Stimulated activated CD8-positive, alpha-beta memory T cell treated with anti-CD3 and anti-CD28 coated beads, Interleukin-15, amount 100 ng/mL, for 1 hour (primary cell): ENCODE measurements at places on chromosomes 3 and 15.

GRCh38 chr3:48352546-48352945, 19.1 kb upstream of the SPINK8 start:
- no peak for DNase-seq

GRCh38 chr15:72998681-72999466, 53.4 kb upstream of the NEO1 start:
- no peak for DNase-seq

DNA sequence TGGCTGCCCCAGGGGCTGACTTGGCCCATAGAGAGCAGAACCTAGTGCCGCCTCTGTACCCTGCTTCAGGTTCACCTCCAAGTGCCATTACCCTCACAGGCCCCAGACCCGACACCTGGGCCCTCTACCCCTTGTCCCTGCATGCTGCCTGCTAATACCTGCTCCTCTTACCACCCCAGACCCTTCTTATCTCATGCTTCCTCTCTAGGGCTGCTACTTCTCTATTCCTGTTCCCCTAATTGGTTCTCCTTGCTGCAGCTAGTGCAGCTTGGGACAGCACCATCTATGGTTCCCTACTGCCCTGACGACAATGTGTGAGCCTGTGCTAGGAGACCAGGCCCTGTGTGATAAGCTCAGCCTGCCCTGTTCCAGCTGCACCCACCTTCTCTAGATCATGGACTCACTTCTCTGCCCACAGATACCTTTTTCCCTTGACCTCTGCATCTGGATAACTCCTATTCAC, 15.3 kb downstream of the HDAC11 start:
- no peak for DNase-seq

GRCh38 chr15:84785053-84785452, 32.1 kb upstream of the ALPK3 start:
- DNase-seq = no peak

GRCh38 chr3:169117264-169117663, 546.2 kb downstream of the MECOM start:
- DNase-seq = no peak

GRCh38 chr3:127226457-127226856, 33.5 kb downstream of the PRR23E start:
- no peak for DNase-seq

DNA sequence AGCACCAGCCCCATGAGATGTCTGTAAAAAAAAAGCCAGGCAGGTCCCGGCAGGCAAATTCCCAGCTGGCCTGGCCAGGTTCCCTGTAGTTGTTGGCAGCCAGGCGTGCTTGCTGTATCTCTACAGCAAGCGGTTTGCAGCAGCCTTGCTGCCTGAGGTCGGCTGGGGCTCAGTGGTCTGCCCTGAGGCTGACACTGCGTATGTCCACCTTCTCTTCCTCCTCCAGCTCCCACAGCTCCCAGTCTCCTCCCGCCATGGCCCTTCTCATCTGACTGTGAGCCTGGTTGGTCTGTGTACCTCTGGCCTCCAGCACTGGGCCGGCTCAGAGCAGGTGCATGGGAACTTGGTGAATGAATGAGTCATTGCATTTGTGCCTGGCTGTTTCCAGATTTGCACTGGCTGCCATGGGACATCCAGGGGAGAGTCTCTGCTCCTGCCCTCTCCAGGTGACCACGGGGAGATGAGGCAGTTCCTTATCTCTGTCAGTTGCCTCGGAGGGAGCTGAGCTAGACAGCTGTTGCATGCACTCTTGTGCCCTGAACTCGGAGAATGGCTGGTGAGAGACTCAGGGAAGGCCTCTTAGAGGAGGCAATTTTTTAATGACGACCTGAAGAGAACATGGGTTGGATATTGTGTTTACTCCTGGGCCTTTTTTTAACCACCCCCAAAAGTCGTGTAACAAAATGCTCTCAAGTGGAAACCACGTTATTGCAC, 43.0 kb downstream of the SPSB4 start:
- no peak for DNase-seq

DNA sequence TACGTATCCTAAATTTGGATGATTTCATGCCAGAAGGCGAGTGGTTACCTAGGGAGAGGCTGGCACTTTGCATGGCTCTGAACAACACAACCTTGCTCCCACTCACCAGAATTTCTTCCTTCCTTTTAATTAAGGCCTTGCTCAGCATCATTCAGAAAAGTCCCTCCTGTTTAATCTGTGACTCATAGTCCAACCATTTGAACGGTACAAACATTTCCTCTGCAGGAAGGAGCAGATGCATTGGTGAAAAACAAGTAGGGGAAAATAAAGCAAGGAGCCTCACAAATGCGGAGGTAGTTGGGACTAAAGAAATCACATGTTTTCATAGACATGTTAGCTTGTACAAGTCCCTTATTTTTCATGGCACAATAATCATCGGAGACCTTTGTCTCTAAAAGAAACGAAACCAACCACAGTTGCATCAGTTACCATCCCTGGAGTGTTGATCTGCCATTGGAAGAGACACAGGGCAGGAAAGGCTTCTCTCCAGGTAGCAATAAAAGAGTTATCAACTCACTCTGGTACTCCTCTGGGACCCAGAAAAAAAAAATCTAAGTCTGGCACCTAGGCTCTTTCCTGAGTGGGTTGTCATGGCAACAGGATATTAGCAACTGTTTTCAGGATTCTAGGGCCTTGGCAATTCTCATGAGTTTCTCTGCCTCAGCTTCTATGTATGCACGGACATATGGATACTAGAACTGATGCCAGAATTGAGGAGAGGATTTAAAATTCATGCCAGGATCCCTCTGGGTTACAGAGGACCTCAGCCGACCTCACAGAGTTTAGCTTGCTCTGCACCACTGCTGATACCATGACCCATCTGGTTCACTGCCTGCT, 255.4 kb upstream of the ARPP21 start:
- DNase-seq = no peak

- DNase-seq = no peak
Observed at GRCh38 chr3:128648402-128648801, 2.2 kb downstream of the RPN1 start.

- no peak for DNase-seq
Observed at GRCh38 chr3:85586018-85586417, 627.2 kb downstream of the CADM2 start.

DNA sequence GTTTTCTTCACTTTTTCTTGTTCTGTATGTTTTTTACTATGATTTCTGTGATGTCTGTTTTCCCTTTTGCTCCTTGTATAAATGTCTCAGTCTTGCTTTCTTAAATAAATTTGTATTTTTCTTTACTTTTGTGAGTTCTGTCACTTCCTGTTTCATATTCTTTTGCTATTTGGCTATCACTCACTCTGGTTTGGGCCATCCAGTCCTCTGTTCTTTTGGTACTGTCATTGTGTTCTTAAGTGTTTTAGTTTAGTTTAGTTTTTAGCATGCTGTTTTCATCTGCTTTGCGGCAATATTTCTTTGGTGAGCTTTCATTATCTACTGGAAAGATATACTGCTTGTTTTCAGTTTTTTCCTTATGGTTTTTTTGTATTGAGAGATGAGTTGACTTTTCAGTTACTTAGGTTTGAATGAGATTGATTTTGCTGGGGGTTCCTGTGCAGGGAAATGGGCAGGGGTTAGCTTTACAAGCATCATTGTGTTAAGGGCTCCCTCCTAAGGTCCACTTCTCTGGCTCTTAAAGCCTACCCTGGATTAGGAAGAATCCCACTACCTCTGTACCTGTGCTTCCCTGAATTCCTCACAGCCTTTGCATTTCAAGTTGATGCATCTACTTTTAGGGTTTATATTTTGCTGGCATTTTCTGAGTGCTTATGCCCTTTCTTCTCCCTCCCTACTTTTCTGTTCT, 35.1 kb downstream of the PDCD6IP start:
- DNase-seq = no peak

DNA sequence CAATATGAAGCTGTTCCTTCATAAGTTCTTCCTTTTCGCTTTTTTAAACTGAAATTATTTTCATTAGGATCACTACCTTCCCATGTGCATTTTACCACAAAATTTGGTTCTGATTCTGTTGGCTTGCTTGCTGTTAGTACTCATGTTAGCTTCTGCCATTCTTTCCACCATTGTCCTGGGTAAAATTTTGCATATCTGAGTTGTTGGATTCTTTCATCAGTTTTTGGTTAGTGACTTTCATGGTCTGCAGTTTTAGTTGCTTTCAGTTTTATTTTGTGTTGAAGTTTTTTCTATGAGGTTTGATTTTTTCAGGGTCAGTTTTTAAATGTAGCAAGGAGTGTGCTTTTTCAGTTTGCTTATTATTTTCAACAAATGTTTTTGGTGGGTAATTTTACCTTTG, 71.9 kb downstream of the SMAD3 start:
- no peak for DNase-seq

GRCh38 chr3:119530456-119530855, 29.0 kb downstream of the CD80 start:
- DNase-seq = no peak

DNA sequence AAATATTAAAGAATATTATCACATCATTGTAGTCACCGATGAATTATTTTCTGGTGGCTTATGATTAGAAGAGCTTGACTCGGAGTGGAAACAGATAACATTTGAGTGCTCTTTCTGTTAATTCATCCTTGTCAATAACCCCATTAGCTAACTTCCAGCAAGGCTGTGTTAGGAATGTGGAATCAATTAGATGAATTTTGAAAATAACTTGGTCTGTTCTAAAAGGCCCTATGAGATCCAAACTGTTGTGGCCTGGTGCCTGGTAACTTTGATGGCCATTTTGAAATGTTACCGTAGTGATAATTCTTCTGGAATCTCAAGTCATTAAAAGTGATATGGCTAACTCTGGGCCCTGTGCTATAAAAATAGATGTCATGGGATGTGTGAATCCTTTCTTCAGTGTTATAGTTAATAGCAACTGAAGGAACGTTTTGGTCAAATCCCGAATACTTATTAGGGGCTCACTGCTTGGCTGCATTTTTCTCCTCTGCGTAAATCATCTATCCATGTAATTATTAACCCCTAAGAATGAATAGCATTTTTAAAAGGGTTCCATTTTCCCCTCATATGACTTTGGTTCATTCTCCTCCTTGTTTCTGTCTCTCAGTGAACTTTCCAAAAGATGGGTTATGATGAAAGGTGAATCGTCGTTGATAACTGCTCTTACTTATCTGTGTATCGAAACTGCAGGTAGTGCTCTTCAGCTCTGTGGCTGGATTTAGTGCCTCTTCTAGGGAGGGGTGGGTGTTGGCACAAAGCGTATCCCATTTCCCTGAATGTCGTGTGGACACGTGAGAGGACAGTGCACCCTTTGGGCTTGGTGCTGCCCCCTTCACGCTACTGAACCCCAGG, 82.7 kb downstream of the IGF1R start:
- no peak for DNase-seq

DNA sequence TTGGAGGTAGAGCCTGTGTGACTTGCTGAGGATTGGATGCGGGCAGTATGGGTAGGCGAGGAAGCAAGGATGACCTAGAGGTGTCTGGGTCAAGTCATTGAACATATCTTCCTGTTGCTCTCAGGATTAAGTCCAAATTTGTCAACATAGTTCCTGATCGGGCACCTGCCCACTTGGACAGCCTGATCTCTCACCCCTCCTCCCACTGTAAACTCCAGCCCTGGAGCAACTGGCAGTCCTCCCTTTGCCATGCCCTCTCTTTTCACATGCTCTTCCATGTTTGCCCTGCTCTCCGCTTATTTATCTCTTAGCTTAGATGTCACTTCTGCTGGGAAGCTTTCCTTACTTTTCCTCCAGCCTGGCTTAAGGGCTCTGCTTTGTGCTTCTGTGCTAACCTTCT, 47.6 kb upstream of the PPP4R2 start:
- DNase-seq = no peak

DNA sequence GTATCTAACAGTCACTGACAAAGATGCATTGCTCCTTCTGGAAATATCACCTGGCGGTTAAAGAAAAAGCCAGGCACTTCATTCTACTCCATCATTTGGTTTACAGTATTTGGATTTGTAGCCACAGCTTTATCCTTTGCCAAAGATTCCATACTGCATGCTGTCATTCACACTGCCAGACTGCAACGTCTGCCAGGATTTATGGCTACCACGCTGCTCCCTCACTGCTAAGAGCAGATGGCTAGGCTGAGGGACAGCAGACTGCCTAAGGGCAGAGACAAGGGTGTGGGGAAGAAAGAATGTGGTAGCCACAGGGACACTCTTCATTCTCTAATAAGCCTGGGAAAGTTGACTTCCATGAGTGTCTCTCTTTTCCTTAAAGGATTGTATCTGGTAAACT, 1047.0 kb downstream of the TUSC7 start:
- DNase-seq = no peak

DNA sequence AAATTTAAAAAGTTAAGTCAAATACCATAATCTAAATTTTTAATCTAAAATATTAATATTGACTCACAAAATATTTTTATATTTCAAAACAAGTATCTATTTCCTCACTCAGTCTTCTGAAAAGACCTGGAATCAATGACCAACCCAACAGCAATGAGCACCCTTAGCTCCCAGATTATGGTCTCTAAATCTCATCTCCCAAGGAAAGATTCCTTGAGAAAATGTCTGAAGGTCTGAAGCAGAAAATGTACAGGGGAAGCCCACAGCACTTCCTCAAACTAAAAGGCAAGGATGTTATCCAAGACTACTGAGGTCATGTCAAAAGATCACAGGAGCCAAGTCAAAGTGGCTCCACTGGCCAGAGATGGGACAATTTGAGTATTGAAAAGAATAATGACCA, 51.0 kb upstream of the SLCO2A1 start:
- DNase-seq = no peak

- DNase-seq = no peak
Observed at GRCh38 chr3:145815707-145816413, 345.1 kb downstream of the PLOD2 start.
